Renal cortex interstitium (tissue), 15 donors: ENCODE measurements at places on chromosomes 7 and 10. TPM values are rescaled to one million over a fixed set of nuclear protein-coding genes. Genes with fewer than 3 reads are reported as not detected.
A peak's percentile ranks its signal among the peaks of the same experiment; 100 is the strongest.

DNA sequence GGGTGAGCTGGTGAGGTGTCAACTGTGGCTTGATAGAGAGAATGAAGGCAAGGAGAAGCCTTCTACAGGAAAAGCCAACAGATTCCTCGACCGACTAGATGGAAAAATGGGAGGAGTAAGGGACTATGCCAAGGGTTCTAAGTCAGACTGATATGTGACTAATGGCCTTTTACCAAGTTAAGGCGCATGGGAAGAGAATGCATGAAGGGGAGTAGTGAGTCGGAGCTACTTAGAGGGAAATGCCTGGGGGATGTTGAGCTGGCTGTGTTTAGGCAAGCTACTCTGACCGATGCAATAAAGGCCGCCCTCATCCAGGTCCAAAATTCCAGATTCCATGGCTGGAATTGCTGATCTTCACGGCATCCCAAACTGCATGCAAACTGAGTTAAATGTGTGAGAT is 48.2 kb downstream of the APBB1IP start:
- DNase-seq, result no peak

The XPNPEP1 gene
- 80.8 TPM for polyA plus RNA-seq

- no peak for DNase-seq
Measured at GRCh38 chr10:50884302-50884701, 1.1 kb downstream of the A1CF start.

The PRLHR gene
- polyA plus RNA-seq, result not detected

DNA sequence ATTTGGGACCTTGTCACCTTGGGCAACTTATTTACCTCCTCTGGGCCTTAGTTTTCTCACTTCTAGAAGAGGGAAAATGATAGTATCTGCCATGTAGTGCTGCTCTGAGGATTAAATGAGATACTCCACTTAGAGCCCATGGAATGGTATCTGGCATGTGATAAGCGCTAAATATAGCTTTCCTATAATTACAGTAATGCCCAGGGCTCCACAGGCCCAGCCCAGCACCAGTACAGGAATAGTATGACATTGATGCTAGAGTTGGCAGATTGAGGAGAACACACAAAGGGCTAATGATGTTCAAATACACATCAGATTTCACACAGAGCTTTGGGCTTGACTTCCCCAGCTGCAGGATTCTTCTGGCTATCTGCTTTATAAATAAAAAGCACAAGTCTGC is 34.9 kb downstream of the FAS start:
- DNase-seq, result no peak

DNA sequence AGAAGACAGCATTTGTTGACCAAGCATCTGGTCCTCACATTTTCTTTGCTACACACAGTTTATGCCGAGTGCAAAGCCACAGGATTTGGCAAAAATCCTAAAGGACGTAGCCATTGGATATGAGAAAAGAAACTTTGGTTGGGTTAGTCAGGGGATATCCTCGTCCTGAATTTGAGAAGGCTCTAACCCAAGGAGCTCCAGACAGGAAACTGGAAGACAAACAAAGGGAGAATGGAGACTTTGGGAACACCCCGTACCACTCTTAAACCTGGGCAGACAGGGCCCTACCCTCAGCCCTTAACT is 146.6 kb upstream of the FRMD4A start:
- DNase-seq, result no peak

- DNase-seq, result no peak
Measured at GRCh38 chr10:74121368-74121767, 29.3 kb downstream of the AP3M1 start.

The NXPH1 gene
- 0.21 TPM for polyA plus RNA-seq

DNA sequence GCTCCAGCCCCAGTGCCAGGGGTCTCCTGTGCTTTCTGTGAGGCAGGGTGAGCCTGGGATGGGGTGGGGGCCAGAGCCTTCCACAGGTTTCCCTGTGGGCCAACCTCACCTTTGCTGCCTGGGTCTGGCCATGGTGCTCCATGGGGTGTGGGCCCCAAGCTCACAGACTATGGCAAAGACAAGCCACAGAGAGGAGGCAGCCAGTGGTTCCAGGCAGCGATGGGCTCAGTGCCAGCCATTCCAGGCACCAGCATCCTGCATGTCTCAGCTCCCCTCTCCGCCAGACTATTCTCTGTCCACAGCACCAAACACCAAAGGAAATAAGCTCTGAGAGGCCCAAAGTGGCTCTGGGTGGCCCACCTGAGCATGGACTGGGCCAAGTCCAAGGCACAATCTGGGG is 133.5 kb downstream of the PTPN20 start:
- no peak for DNase-seq

- no peak for DNase-seq
Measured at GRCh38 chr10:23341004-23341403, 3.6 kb downstream of the C10orf67 start.

- DNase-seq, result no peak
Measured at GRCh38 chr10:13340626-13341376, 7.3 kb downstream of the SEPHS1 start.

DNA sequence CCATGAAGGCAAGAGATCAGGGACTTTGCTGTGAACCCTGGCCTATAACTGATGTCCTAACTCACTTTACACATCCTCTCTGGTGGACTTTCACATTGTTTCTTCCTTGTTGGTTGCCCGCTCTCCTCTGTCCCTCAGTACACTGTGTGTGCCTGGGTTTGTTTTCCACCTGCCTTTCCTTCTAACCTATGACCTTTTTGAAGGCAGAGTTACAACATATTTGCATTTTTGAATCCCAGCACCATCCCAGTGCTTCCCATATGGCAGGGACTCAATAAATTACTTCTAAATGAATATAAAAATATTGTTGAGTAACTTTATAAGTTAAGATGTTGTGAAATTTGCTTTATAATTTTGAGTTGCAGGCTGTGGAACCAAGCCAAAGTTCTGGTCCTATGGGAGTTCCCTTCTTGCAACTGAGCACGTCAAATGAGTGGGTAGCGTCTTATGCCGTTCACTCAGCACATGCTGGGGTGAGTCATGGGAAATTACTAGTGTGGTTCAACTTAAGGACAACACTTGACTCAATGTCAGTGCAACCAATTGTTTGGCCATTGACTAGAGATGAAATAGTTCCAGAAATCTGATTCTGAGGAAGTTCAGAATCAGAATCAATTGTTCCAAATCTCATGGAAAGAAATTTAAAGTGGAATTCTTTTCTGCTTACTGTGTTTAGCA is 250.9 kb downstream of the TWIST1 start:
- DNase-seq, result no peak

The GIMAP8 gene
- polyA plus RNA-seq, result 7.1 TPM

GRCh38 chr7:1103009-1103788 is 15.3 kb downstream of the GPER1 start:
- DNase-seq, result no peak

DNA sequence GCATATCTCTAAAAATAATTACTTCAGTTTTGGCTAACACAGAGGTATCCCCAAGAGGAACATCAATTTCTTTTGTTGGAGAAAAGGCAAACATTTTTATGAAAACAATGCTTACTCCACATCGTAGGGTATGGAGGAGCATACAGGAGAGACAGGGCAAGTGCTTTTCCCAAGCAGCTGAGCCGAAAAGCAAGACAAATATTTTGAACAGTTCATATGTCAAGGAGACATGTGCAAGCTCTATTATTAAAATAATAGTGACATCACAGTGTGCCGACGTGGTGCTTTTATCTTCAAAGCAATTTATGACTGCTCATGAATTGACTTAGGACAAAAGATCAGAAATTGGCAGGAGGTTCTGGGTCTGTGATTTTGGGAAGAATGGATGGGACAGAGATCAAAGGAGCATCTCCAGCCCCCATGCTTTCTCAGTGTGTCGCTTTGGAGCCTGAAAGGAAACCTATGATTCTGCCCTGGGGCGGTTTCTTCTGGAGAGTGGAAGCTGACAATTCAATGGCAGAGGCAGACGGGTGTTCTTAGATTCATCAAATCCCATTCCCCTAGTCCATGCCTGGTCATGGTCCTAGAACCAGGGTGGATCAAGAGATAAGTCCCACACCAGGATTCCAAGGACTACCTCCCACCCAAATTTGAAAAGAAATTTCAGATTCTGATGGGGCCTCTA is 97.1 kb downstream of the JCAD start:
- DNase-seq, result no peak

The TRA2A gene
- 178 TPM for polyA plus RNA-seq

- DNase-seq, result peak; percentile 72
Measured at GRCh38 chr10:96830511-96831199, 1.4 kb upstream of the LCOR start.

DNA sequence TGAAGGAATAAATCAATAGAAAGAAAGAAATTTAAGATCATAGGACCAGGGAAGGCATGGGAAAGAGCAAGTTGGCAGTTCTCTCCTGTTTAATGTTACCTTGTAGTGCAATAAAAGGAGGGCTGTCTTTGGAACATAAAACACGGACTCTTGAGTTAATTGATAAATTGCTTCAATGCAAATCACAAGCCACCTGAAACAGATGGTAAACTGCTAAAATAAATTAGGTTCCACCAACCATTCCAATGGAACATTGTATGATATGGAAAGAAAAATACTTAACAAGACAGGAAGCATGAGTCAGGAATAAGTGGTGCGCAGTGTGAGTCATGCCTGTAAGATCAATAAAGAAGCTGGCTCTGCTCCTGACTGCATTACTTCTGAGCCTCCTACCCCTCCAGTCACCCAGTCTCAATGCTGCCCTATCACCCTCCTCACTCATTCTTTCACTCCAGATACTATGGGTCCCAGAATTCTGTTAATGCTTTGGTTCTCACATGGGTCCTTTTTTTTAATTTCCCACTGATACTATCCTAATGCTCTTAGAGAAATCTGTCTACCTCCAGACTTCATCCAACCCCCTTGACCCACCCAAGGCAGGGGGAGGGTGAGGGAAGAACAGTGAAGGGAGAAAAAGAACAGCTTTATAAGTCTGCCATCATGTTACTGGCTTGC is 78.9 kb downstream of the LRRC17 start:
- DNase-seq, result no peak
